ENCODE measurements at places on chromosomes 11 and 22.

DNA sequence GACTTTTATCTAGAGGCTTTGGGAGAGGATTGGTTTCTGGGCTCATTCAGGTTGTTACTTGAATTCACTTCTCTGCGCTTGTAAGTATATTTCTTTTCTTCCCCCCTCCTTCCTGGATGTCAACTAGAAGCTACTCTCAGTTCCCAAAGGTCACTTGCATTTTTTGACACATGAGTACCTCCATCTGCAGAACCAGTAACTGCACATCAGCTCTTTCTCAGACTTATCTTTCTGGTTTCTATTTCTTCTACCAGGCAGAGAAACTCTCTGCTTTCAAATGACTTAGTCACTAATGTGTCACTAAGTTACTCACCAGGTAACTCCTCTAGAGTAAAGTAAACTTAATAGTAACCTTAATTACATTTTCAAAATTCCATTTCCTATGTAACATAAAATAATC, 773.0 kb upstream of the LUZP2 start:
- no peak for DNase-seq

GRCh38 chr11:61071208-61071681, 31.0 kb upstream of the CD5 start:
- no peak for DNase-seq

- DNase-seq, result no peak
These were observed 39.1 kb downstream of the SPON1 start for GRCh38 chr11:14001597-14001996.

GRCh38 chr22:34800260-34800980, 265.5 kb upstream of the ISX start:
- DNase-seq, result no peak

DNA sequence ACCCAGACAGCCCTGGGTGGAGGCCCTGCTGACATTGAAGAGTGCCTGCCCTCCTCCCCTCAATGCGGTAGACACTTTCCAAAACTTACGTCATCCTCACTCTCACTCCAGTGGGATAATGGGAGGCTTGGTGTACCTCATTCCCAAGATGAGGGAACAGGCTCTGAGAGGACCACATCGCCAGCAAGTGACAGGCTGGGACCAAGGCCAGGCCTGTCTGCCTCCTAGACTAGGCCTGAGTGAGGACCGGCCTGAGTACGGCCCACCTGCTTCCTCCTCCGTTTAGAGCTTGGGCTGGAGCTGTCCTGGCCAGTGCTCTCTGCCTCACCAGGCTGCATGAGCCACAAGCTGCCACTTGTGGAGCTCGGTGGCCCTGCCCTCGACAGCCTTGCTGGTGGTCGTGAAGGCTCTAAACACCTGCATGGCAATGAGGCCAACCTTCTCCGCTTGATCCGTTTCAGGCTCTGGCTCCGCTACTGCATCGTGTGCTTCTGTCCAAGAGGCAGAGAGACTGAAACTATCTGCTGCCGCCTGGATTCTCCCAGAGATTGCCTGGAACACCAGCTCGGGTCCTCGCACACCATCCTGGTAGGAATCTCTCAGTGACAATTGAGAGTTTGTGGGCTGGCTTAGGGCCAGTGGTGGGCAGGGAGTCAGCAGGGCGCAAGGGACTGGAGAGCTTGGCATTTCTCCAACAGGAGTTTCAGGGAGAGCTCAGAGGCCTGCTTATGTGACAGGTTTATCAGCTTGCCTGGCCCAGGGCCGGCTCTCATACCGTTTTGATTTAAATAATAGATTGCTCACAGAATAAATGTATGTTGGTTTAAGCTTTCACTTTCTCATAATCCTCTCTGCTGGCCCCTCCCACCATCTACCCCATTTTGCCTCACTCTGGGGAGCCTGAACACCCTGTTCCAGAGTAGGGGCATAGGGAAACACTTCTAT, 9.4 kb downstream of the LRRC75B start:
- no peak for DNase-seq

DNA sequence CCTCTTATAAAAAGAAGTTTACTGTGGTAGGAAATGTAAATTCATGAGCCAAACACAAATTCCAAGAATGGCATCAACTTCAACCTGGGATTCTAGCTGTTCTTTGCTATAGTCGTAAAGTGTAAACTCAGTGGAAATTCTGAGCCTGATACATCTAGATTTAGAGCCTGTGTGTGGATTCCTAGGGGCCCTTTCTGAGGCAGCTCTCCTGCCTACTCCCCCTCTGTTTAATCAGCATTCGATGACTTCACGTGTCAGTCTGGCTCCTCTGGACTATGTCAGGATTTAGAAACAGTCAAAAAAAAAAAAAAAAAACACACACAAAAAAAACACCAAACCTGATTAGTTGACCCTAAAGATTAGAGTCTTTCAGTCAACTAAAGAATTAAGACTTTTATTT, 93.1 kb upstream of the SC5D start:
- no peak for DNase-seq

- no peak for DNase-seq
These were observed 639.1 kb downstream of the BRD1 start for GRCh38 chr22:49188591-49188990.

- no peak for DNase-seq
These were observed 18.8 kb downstream of the PPP6R3 start for GRCh38 chr11:68479390-68479789.

- no peak for DNase-seq
These were observed 2.1 kb upstream of the DRD2 start for GRCh38 chr11:113477321-113477720.

DNA sequence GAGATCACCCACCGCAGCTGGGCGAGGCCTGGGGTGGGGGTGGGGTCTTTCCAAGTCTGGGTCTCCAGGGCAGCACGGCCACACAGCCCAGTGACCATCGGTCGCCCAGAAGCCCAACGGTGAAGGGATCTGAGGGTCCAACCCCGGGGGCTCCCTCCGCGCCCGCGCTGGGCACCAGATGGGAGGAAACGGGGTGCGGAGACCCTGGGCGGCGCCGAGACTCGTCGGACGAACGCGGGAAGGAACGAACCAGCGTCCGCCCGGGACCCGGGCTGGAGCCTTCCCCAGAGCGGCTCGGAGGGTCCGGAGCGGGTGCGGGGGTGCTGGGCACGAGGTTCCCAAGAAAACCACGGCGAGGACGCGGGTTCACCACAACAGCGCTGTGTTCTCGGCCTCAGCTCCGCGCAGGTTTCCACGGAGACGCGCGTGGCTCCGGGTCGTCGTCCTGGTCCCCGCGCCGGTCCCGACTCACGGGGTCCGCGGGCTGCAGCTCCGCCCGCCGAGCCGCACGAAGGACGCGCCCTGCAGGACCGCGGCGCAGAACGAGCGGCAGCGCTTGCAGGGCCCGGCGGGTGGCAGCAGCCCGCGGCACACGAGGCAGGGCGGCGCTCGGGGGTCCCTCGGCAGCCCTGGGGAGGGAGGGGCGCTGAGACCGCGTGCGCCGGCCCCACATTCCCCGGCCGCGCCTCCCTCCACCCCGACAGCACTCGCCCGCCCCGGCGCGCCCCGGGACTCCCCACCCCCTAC, 2.3 kb upstream of the IL17REL start:
- DNase-seq, result no peak

DNA sequence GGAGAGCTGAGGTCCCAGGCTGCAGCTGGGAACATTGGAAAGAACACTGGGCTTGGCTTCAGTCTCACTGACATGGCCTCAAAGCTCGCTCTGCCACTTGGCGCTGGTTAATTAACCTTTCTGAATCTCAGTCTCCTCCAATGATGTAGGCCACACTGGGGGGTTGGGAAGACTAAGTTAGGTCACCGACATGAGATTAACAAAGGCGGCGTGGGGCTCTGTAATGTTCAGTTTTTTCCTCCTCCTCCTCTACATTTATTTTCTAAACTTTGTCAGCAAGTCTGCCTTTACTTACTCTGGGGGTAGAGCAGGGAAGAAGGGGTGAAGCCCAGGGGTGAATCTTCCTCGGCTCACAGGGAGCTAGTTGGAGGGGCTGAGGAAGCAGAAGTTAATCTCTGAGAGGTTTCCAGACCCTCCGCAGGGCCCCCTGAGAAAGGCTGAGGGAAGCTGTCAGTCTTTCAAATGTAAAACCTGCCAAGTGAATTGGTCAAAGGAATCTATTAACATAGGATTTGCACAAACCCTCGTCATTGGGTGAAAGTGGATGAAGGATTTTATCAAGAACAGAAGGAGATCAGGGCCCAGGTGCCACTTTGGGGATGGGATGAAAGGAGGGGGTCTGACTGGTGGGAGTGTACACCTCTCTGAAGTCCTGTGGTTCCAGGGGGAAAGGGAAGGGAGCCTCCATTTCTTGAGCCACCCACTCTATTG, 32.1 kb upstream of the TENM4 start:
- DNase-seq, result no peak

DNA sequence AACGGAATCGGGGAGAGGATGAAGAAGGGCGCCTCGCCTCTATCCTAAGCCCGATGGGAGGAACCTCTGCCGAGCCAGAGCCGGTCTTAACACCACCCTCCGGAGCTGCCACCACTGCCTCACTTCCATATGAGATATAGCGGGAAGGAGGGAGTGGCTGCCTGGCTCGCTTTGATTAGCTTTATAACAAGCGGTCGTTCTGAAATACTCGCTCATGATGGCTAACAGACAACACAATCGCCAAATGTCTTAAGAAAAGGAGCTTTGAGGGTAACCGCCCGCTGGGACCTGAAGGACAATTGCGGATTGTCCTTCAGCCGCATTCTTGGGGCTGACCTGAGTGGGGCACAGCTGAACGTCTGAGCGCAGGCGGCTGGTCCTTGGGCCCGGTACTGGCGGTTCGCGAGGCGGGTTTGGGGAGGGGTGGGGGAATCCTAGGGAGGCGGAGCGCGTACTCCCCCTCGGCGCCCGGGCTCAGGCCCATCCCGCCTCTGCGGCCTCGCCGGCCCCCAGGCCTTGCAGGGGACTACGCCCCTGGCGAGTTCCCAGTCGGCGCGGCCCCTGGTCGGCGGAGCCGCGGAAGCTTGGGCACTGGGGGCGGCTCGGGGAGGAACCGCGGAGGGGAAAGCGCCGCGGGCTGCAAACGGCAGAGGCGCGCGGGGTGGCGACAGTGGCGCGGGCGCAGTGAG, at the start of gene PLAAT5:
Gene PLAAT5, minus strand, starts transcription at position 617 of the 689 bp plus-strand sequence. Its CDS starts 133 bp downstream, at position 484.
- no peak for DNase-seq

GRCh38 chr11:34242037-34242625, 115.7 kb downstream of the ABTB2 start:
- no peak for DNase-seq
